ENCODE measurements at places on chromosomes 4 and X.
A peak's percentile ranks its signal among the peaks of the same experiment; 100 is the strongest.

DNA sequence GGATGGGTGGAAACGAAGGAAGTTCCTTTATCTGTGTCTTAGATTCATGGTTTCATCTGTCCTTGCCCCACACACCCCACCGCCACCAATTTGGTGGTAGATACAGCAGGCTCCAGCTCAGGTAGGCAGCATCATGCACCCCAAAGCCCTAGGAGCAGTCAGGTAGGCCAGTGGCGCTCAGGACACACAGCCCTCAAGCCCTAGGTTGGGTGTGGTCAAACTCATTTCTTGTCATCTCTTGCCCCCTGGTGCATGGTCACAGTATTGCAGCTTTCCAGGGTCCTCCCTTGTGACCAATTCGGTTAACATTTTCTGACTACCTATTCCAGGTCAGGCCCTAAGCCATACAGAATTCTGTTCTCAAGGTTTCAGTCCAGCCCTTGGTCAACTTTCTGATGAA, 14.5 kb upstream of the PRRG3 start:
- peak; percentile 10 for DNase-seq

GRCh38 chrX:150690126-150690525, 3.1 kb upstream of the MTMR1 start:
- no peak for DNase-seq

DNA sequence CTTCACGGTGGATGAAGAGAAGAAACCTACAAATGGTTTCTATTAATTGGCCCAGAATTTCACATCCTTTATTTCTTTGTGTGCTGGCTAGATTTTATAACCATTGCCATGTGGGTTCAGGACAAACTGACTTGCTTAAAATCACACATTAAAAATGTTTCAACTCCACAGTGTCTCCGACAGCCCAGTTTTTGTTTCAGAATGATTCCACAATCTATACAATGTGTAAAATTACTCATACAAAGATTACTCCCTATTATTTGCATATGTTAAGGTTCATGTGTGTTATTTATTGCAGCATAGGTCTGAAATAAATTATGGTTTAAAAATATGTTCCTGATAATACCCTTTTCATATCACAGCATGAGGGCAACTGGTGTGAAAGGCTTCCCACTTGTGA, 20.6 kb downstream of the DCHS2 start:
- DNase-seq, result no peak

DNA sequence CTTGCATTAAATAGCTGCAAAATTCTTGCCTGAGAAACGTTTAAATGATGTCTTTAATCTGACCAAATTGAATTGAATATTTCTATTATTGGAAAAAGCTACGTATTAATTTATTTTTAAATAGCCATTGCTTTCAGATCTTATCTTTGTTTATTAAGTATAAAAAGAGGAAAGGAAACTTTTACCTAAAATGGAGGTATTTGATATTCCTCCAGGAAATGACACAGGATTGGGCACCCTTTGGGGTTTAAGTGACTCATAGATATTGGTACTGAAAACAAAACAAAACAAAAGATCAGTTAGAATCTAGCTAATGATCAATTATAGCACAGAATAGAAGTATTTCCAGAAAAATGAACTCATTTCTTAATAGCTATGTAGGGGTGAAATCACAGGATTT, 34.1 kb downstream of the PLS3 start:
- DNase-seq, result no peak

DNA sequence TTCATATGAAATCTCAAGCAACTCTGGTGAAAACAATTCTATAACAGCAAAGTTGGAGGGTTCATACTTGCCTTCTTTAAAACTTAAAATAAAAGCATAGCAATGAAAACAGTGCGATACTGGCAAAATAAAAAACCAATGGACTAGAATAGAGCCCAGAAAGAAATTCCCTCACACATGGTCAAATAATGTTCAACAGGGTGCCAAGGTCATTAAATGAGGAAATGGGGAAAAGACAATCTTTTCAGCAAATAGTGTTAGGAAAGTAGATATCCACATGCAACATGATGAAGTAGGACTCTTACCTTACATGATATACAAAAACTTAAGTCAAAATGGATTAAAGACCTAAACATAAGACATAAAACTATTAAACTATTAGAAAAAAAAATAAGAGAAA, 970.2 kb upstream of the AGA start:
- DNase-seq, result no peak

GRCh38 chrX:135556055-135556454, 35.6 kb downstream of the INTS6L start:
- DNase-seq, result no peak

DNA sequence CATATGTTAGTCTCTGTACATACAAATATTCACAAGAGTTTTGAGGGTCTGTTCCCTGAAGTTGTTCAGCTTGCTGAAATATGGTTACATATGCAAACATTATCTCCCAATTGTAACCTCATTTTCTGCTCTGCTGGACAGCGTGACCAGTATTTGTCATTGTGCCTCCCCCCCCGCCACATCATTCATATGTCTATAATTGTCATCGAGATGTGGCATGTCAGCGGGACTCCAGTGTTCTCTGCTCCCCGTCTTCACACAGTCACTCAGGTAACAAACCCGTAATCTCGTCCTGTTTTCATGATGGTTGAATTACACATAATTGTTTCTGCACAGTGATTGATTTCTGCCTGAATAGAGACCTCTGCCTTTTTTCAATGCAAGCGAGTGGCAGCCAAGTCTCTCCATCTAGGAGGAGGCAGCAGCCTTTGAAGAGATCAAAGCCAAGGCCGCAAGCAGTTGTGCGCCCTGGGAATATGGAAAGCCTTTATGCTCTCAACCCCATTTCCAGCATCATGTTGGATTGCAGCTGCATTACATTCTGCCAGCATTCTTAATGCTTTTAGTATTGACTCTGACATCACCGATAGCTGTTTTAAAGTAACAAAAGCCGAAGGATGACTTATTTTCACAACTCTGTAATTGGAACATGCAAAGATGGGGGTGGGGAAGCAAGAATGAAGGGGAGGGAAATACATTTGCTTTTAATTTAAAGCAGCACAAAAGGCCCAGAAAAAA, 27.4 kb downstream of the LEF1 start:
- DNase-seq, result no peak

- no peak for DNase-seq
Observed at GRCh38 chr4:29051381-29051965, 1668.7 kb upstream of the PCDH7 start.

GRCh38 chr4:152917543-152918395, 18.4 kb upstream of the FHDC1 start:
- no peak for DNase-seq

- DNase-seq, result no peak
Observed at GRCh38 chrX:15202454-15203177, 67.3 kb downstream of the ASB9 start.

DNA sequence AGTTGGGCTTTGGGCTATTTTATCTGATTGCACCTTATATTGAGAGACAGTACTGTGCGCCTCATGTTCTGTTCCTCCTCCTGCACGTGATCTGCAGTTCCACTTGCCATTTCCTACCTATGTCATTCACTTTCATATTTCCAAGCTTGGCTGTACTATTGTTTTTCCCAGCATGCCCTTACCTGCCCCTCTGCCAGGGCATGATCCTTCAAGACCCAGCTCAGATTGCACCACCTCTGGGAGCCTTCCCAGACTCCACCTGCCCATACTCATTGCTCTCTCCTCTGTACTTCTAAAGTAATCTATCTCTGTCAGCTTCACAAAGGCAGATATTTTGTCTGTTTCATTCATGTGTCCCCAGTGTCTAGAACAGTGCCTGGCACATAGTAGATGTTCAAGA, 11.6 kb downstream of the SLC25A5 start:
- no peak for DNase-seq

DNA sequence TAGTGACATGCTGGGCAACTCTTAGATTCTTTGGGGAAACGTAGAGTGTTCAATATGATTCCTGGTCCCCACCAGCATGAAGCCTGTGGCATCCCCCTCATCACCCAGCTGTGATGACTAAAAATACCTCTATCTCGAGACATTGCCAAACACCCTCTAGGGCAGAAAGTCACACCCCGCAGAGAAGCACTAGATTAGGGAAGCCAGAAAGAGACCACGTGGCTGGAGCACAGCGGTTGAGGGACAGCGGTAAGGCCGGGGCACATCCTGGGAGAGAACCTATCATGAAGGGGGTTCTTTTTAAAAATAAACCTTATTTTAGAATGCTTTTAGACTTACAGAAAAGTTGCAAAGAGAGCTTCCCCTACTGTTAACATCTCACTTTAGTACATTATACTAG, 11.0 kb downstream of the FAT1 start:
- no peak for DNase-seq

Measured in stimulated activated CD8-positive, alpha-beta memory T cell treated with anti-CD3 and anti-CD28 coated beads, Interleukin-7, amount 100 ng/mL, for 1 hour (primary cell).